ENCODE measurements at places on chromosomes 7 and 10.

DNA sequence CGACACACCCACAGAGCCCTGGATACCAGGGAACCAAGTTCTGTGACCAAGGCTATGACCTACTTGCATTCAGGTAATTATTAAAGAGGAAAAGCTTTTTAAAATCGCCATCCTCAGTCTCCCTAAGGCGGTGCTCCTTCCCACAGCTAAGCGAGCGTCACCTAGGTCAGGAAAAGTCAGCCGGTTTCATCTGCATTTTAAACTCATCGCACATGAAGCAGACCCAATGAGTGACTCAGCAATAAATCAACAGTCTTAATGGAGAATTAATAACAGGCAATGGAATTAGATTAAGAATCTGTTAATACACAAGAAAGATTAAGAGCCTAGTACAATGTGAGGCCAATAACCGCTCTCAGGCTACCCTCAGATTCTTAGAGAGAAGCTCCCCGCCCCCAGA is 59.2 kb downstream of the HSPA12A start:
- DNase-seq, result no peak

- DNase-seq, result no peak
Measured at GRCh38 chr10:115278294-115278693, 185.1 kb downstream of the ATRNL1 start.

DNA sequence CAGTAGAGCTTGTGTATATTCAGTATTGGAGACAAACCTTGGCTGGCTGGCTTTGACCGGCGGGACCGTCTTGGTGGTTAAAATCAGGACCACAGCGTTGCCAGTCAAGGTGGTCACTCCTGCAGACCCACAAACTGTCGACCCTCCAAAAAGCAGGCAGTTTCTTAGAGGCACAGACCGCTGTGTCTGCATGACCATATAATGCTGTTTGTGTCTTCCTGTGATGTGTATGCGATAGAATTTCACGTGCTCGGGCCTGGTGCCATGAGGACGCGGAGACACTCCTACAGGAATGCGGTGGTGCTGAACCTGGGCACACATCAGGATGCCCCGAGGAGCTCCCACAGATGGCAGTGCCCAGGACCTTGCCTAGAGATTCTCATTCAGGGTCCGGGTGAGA is 34.8 kb downstream of the BNIP3 start:
- no peak for DNase-seq

GRCh38 chr7:336810-337566 is 47.0 kb downstream of the FOXL3 start:
- no peak for DNase-seq

DNA sequence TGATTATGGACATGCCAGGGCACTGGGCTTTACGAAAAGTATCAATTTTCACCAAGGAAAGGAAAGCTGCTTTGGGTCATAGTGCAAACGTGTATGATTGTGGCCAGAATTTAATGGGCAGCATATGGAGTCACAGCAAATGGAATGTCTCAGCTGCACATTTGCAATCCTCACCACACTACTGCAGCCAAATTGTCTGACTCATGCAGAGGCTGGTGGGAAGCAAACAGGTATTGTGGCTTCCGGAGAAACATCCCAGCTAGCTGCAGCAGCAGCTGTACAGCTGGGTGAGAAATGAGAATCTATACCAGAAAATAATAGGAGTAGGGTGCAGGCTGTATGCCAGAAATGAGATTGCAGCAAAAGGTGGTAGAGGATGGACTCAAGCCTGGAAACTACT is 374.7 kb upstream of the VWC2 start:
- DNase-seq, result no peak

DNA sequence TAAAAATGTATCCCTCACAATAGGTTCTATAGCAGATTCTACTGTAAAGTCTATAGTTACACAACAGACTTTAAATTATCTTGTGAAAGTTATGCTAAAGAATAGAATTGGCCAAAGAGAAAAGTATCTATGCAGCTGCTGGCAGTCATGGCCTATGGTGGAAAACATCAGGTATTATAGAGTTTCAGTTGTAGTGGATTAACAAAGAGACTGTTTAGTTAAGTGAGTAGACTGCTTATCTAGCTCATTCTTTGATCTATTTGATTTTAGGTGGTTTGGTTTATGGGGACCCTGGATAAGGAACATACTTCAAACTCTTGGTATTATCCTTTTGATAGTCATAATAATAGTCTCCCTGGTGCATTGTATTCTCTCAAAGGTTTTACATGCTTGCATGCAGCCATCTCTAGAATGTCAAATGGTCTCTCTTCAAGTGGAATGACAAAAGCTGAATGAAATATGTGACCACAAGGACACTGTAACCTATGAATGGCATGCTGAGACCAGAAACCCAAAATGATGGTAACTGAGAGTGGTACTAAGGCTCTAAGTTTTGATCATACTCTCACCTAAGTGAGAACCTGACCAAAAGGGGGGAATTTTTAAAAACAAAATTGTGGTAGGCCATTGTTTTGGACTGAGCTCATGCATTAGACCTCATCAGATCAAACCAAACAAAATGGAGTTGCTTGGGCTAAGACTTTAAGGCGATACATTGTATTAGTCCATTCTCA is 54.9 kb upstream of the NAMPT start:
- DNase-seq, result no peak

GRCh38 chr7:46168231-46168630 is 247.2 kb upstream of the IGFBP3 start:
- no peak for DNase-seq

DNA sequence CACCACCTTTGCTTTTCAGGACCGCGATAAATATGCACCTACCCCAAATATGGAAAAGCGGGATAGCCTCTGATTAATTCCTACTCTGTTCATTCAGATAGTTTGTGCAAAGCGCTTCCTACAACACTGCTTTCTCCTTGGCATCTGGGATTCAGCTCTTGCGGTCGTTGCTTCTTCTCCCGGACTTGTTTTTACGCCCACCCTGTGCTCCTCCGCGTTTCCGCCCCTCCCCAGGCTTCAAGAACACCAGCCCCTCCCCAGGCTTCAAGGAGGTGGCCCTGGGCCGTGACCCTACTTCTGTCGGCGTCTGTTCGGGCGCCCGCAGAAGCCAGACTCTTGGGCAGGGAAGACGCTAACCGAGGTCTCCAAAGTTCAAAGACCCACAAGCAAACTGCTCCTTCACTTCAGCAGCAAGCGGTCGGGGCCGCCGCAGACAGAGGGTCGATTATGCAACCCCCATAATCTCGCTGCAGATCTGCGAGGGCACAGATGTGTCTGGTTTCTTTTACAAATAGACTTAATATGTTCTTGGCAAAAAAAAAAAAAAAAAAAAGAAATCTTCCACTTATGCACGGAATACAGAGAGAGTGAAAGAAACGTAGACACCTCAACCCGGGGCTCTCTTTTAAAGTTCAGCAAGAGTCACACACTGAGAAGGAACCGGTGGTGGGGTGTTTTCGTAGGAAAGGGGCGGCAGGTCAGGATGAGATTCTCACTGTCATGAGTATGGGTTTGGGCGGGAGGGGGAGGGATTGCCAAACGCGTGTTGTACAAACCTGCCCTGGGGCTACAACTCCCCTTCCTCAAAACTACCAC is 1.9 kb downstream of the DLX5 start:
- no peak for DNase-seq

GRCh38 chr10:133378251-133379096 is 588 bp upstream of the PAOX start:
- DNase-seq, result no peak

GRCh38 chr10:29237786-29238185 is 51.1 kb upstream of the LYZL1 start:
- no peak for DNase-seq

- no peak for DNase-seq
Measured at GRCh38 chr7:71491336-71491735, 359.4 kb downstream of the GALNT17 start.

DNA sequence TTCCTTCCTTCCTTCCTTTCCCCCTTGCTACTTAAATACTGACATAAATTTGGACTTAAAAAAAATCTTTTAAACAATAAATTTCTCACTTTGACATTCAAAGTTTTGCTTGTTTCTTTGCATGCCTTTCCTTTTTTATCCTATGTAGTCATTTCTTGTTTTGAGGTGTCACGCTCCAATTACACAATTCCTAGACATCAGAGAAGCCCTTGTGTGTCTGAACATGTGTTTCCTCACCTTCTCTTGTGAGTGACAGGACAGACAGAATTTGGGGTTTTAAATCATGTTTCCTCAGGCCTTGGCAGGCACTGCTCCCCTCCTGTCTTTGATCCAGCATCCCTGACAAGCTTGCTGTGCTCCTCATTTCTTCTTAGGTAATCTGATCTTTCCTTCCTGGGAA is 91.3 kb downstream of the CYTH3 start:
- no peak for DNase-seq

DNA sequence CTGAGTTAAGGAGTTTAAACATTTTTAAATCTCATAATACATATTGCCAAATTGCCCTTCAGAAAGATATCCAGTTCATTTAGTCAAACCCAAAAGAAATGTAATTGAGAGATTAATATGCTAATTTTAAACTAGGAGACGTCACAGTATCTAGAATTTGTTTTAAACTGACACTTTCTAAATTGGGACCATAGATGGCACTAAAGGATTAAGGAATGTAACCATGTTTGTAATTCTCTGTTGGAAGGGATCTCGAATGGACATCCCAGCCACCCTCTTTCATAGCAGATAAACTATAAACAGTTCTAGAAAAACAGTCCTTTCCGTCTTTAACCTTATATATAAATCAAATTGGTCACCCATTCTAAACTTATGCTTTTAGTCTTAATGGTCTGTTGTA is 30.0 kb upstream of the SAMD9L start:
- DNase-seq, result no peak

DNA sequence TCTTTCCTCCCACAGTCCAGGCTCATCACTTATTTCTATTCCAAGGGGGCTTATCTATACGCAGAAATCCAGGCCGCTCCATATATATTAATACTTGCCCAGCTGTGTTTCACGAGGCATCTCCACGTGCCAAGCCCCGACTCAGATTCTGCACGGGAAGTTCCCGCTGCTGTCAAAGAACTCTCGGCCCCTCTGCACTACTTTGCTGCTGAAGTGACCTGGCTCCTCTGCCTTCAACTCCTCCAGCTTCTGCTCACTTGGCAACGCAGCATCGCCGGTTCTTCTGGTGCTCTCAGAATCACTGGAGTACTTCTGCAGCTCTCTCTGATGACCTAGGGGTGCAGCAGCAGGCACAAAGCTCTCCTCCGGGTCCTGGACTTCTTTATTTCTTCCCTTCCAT is 9.7 kb upstream of the CHST12 start:
- no peak for DNase-seq

DNA sequence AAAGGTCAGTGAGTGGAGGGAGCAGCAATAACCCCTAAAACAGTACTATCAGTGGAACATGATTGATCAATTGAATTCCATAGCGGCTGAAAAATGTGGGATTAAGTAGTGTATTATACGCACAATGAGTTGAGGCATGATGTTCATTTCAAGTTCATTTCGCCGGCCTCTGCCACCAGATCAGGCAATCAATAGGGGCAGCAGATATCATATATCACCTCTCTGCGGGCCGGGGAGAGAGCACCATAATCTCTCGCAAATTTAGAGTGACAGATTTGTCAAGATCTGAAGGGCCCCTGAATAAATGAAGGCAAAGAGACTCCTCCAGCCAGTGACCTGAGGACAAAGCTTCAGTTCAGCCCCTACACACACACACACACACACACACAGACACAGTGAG is 58.5 kb downstream of the PAX2 start:
- no peak for DNase-seq

DNA sequence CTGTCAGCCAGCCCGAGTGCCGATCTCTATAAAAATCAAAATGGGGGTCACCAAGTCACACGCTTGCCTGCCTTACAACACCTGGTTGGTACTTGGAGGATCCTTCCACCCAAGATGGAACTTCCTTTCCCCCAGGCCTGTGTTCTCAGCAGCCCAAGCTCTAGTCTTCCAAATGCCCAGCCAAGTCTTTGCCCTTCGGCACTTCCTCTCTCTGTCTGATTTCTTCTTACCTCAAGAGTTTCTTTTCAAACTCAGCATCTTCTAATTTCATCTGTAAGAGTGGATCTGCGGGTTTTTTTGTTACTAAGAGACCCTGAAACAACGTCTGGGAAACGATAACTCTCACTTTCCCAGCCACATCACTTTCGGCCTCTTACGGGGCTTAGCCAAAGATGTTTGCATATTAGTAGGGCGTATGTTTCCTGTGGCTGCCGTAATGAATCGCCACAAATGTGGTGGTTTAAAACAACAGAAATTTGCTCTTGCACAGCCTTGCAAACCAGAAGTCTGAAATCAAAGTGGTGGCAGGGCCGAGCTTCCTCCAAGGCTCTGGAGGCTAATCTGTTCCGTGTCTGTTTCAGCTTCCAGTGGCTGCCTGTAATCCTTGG is 219.9 kb downstream of the TCF7L2 start:
- DNase-seq, result no peak

DNA sequence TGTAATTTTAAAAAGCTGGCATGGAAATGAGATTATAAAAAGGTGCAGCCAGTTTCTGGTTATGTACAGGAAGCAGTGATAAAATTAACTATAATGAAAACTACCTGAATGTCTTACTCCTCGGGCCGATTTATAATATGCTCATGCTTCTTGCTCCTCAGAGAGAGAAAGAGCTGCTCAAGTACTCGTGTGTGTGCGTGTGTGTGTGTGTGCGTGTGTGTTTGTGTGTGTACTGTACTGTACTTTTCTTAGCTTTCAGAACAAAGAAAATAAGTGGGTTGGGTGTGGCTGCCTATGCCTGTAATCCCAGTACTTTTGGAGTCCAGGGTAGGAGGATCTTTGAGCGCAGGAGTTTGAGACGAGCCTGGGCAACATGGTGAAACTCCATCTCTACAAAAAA is 96.6 kb upstream of the NMT2 start:
- no peak for DNase-seq

GRCh38 chr7:144132262-144132661 is 9.3 kb downstream of the OR2A14 start:
- no peak for DNase-seq

GRCh38 chr10:29611781-29612381 is 22.9 kb downstream of the SVIL start:
- DNase-seq, result no peak

DNA sequence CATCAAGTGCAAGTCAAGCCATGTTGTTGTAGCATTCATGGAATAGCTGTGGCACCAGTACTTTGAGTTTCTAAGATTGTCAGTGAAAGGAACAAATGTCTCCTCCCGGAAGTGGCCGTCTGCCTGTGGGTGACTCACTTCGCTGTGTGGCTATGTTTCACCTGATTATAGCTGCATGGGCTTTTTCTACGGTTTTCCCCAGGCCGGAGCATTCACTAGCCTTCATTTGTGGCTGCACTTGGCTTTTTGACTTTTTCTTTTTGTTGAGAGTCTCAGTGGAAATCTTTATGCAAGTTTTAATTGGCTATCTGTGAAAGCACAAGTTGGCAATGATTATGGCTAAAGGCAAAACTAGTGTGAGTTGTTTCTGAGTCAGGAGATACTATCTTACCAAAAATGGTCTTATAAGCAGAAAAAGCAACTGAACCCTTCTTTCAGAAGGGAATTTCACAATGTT is 35.0 kb downstream of the SRI start:
- no peak for DNase-seq

Data from stimulated activated CD8-positive, alpha-beta memory T cell treated with anti-CD3 and anti-CD28 coated beads, Interleukin-15, amount 100 ng/mL, for 4 hours (primary cell).